Stimulated activated CD4-positive, alpha-beta T cell treated with anti-CD3 and anti-CD28 coated beads, Interleukin-1b, Interleukin-23, amount 100 ng/mL, for 1 hour (primary cell): ENCODE measurements at places on chromosomes 16 and 17.

GRCh38 chr16:27404163-27404823 lies 2.3 kb downstream of the IL21R start:
- DNase-seq: no peak

DNA sequence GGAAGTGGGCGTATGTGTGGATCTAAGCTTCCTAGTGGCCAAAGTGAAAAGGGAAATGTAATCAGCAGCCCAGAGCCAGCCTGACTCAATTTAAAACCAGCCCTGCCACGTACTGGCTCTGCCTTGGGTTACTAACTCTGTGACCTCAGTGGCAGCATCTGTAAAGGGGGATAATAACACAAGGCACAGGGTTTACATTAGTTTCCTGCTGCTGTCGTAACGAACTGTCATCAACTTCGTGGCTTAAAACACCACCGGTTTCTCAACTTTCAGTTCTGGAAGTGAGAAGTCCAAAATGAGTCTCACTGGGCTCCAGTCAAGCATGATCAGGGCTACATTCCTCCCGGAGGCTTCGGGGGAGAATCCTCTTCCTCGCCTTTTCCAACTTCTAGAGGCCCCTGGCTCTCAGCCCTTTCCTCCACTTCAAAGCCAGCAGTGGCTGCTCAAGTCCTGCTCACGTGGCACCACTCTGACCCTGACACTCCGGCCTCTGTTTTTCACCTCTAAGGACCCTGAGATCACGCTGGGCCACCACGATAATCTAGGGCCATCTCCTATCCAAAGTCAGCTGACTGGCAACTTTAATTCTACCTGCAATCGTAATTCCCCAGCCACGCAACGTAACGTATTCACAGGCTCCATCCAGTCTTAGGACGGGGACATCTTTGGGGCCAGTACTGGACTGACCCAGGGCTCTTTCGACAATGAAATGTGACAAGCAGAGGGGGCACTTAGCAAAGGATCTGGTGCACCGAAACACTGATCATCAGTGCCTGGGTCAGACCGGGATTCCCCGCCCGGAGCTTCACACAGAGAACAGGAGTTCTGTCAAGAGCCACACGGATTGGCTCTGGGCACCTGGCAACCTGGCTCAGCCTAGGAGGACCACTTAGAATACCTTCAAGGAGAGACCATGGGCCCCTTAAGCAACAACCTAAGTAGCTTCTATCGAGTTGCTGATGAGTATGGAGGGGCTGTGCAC lies 14.5 kb downstream of the TMC6 start:
- no peak for DNase-seq

GRCh38 chr16:2881783-2882649 lies 999 bp upstream of the FLYWCH2 start:
- DNase-seq: no peak

DNA sequence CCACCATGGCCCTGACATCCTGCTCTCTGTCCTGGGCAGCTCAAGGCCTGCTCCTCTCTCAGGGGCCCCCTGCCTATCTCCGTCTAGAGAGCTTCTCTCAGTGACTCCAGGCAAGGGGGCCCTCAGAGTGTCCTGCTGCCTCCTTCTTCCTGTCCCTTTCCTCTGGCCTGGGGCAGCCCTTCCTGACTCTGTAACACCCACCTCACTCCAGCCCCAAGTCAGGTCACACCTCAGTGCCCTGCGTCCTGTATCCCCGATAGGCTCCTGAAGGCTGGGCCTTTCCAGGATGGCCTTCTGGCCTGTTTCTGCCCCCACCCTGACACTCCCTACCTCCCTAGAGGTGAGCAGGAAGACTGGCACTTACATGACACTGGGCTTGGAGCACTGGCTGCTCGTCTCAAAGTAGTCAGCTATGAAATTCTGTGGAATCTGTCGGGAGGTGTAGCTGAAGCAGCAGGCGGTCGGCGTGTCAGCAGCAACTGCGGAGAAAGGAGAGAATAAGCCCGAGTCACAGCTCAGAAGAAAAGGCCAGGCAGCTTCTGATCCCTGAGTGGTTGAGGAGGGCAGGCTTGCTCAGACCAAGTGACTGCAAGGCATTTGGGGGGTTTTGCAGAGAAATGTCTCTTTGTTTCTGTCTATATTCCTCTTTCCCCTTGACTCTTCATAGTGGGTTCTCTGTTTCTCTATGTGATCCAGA lies 976 bp downstream of the CCL3L1 start:
- no peak for DNase-seq

- DNase-seq: no peak
These were observed 4.5 kb downstream of the C17orf50 start for GRCh38 chr17:35765086-35765710.

GRCh38 chr16:549544-550263 lies 10.5 kb upstream of the PRR35 start:
- no peak for DNase-seq

GRCh38 chr17:56939869-56940484 lies 20.9 kb downstream of the COIL start:
- no peak for DNase-seq

DNA sequence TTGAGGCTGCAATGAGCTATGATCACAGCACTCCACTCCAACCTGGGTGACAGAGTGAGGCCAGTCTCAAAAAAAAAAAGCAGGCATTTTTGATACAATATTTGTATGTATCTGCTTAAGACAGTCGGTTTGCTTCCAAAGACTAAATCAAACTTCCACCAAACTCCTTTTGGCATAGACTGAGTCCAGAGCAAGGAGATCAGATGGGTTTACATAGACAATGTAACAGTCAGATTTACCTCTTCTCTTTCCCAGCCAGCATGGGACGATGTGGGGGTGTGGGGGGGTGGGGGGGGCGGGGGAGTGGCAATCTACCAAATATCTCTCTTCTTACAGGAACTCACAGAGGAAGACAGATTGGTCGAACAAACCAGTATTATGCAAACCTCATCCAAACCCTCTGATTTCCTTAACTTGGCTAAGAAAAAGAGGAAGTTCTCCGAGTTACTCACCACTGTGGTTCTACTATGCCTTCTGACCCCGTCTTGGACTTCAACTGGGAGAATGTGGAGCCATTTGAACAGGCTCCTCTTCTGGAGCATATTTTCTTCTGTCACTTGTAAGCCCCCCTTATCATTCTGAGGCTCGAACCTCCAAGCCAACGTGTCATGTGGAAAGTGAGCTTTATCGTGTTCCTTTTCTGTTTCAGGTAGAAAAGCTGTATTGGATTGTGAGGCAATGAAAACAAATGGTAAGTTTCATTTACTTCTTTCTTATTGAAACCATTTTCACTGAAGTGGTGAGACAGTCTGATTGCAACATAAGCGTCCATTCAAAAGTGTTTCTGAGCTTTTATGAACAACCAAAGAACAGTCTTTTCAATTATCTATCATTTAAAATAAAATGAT lies at the start of gene MILR1:
TSS of gene MILR1 (plus strand) at position 451 of the 848 bp plus-strand sequence. CDS start at position 505, 54 bp downstream.
- no peak for DNase-seq

GRCh38 chr16:20960899-20961298 lies 60.3 kb downstream of the LYRM1 start:
- no peak for DNase-seq

- DNase-seq: no peak
These were observed 16.4 kb upstream of the SLC16A11 start for GRCh38 chr17:7060165-7060891.

DNA sequence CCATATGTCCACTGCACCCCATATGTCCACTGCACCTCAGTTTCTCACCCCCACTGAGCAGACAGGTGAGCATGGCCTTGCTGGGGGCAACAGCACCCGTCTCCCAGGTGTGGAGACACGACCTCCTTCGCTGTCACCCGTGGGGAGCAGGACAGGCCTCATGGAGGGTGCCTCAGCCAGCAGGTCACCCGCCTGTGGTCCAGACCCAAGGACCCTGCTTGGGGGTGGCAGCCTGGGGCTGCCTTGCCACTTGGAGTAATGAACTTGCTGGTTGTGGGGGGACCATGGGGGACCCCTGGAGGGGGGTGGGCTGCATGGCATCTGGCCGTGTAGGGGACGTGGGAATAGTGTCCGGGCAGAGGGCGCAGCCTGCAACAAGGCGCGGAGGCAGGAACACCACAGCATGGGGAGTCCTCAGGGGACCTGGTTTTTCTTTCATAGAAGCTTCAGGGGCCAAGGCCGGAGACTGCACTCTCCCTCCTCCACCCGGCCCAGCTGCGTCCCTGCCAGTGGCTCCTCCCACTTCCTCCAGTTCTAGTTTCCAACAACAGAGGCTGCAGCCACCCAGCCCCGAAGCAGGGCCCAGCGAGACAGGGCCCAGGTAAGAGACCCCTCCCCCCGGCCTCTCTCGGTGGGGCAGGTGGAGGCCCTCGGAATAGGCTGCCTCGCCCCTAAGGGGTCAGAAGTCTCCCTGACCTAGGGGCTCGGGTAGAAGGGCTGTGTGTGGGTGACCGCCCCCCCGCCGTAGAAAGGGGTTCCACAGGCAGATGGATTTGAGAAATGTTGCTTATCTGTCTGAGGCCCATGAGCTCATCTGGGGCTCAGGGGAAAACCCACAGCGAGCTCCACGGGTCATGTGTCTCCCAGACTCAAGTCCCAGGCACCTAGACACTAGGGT lies at the start of gene NHLRC4:
TSS of gene NHLRC4 (plus strand) at position 531 of the 898 bp plus-strand sequence. CDS start 1,043 bp downstream, outside the sequence.
- DNase-seq: peak; percentile 9

GRCh38 chr16:24013864-24014645 lies 178.3 kb downstream of the PRKCB start:
- no peak for DNase-seq

DNA sequence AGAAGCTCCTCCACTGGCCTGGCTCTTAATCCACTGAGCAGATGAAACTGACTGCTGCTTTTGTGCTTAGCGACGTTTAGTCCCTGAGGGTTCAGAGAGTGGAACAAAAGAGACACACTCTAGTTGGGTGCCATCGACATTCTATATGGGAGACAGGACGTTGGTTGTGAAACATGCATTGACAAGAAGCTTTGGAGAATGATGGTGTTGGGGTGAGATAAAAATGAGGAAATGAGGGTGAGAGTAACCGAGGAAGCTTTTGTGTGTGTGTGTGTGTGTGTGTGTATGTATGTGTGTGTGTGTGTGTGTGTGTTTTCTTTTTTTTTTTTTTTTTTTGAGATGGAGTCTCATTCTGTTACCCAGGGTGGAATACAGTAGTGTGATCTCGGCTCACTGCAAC lies 89.5 kb downstream of the ABCC1 start:
- DNase-seq: no peak

- no peak for DNase-seq
These were observed 25.2 kb downstream of the CD300A start for GRCh38 chr17:74491626-74492025.

DNA sequence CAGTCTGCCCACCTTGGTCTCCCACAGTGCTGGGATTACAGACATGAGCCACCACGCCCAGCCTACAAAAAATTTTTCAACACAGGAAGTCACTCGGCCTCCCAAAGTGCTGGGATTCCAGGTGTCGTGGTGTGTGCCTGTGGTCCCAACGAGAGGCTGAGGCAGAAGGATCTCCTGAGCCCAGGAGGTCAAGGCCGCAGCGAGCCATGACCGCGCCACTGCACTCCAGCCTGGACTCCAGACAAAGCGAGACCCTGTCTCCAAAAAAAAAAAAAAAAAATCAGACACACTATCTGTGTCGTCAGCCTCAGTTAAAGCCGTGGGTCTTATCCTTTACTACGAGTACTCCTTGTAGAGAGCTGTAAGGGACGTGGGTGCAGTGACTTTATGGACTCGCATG lies 15.8 kb downstream of the USP22 start:
- DNase-seq: no peak

DNA sequence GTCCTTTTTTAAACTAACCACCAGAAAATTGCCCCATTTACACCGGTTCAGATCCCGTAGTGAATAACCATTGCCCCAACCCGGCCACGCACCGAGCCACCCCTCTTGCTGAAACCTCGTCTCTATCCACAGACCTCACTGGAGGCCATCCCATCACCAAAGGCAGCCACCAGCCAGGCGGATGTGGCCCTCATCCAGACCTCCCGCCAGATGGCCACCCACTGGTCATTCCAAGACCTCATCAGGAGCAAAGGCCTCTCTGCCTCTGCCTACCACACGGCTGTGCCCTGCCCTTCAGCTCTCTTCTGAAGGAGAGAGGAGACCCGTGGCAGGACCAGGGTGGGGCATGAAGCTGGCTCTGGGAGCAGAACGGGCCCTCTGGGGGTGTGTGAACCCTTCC lies 38.2 kb upstream of the CDH5 start:
- no peak for DNase-seq

- DNase-seq: no peak
These were observed 27.0 kb downstream of the RMI2 start for GRCh38 chr16:11372073-11372828.

DNA sequence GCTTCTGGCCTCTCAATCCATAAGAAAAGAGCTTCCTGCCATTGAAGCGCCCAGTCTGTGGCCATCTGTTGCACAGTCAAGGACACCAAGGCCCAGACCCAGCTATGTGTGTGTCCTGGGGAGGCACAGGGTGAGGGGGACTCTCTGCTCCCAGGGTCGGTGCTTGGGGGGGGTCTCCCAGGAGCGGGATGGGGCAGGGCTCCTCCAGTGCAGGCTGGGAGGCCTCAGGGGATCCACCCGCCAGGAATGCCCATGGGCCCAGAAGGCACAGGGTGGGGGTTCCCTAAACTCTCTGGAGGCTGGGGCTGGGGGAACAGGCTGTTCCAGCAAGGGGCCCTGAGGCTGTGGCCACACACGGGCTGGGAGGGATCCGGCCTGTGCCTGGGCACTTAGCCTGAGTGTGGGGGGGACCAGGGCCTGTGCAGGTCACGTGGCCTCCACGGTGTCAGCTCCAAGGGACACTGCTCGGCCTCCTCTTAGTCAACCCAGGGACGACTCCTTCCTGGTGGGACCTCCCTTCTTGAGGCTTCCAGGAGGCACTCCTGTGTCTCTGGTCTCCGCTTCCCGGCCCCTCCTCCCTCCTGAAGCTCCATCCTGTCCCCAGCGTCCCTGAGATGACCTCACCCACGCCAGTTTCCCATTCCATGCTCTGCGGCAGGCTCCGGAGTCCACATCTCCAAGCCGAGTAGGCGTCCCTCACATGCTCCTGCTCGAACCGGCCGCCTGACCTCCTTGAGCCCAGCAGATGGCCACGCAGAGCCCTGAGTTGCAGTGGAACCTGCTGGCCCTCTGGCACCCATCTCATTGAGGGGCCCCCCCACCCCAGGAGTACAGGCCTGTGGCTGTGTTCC lies 23.1 kb upstream of the BAHCC1 start:
- DNase-seq: no peak
